CD8-positive, alpha-beta memory T cell (primary cell): ENCODE measurements at places on chromosomes 11 and 22. TPM values are rescaled to one million over a fixed set of nuclear protein-coding genes. Genes with fewer than 3 reads are reported as not detected.
A peak's percentile ranks its signal among the peaks of the same experiment; 100 is the strongest.

DNA sequence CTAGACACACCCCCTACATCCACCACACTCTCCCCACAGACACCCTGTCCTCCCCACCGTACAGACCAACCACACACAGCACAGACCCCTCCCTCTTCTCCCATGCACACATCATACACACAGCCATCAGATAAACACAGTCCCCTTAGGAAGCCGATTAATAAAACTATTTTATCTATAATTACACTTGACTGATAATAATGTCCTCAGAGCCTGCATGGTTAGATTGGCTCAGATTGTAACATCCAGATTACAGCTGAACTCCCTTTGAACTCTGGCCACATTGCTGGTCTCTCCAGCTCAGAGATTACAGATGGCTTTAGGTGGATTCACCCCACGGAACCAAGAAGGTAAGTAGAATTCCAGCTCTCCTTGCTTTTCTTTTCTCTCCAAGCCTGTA is 9.5 kb upstream of the ELF5 start:
- DNase-seq: no peak

DNA sequence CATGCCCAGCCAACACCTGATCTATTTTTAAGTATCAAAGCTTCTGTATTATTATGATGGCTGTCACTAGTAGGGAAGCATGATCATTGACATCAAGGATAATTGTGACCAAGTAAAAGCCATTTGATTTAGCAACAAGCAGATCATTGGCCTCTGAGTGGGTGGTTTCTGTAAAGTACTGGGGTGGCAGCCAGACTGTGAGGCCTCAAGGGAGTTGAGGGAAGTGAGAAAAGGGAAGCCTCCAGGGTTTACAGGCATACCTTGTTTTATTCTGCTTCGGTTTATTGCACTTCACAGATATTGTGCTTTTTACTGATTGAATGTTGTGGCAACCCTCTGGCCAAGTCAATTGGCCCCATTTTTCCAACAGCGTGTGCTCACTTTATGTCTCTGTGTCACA is 60.1 kb downstream of the PRR5L start:
- no peak for DNase-seq

GRCh38 chr11:6812390-6813005 is 13.0 kb upstream of the OR6A2 start:
- DNase-seq: peak; percentile 26

GRCh38 chr11:66686801-66687750 is 9.4 kb upstream of the RBM4B start:
- DNase-seq: no peak

DNA sequence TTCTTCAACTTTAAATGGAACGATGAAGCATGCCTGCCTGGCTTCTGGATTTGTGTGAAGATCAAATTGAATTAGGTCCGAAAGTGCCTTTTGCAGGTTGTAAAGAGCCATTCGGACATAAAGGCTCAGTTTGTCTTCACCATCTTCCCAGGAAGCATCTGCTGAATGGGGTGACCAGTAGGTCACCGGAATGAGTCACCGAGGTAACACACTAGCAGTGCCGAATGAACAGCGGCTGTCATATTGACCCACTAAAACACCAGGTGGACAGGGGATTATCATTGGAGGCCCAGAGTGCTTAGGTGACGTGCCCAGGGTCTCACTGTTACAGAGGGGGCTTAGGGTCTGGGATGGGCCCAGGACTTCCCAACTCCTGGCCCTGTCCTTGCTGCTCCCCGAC is 43.1 kb upstream of the MYH9 start:
- DNase-seq: no peak

DNA sequence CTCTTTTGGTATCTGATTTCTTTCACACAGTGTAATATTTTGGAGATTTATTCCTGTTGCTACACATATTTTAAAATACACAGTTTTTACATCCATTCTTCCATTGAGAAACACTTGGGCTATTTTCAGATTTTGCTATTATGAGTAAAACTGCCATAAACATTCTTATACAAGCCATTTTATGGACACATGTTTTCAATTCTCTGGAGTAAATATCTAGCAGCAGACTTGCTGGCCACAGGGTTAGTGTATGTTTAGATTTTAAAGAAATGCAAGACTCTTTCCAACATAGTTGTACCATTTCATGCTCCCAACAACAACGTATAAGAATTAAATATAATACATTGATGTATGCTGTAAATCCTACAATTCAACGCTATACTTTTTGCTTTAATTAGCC is 360.8 kb upstream of the PITPNB start:
- DNase-seq: no peak

- no peak for DNase-seq
These were observed 1.9 kb downstream of the RBFOX2 start for GRCh38 chr22:36026741-36027140.

DNA sequence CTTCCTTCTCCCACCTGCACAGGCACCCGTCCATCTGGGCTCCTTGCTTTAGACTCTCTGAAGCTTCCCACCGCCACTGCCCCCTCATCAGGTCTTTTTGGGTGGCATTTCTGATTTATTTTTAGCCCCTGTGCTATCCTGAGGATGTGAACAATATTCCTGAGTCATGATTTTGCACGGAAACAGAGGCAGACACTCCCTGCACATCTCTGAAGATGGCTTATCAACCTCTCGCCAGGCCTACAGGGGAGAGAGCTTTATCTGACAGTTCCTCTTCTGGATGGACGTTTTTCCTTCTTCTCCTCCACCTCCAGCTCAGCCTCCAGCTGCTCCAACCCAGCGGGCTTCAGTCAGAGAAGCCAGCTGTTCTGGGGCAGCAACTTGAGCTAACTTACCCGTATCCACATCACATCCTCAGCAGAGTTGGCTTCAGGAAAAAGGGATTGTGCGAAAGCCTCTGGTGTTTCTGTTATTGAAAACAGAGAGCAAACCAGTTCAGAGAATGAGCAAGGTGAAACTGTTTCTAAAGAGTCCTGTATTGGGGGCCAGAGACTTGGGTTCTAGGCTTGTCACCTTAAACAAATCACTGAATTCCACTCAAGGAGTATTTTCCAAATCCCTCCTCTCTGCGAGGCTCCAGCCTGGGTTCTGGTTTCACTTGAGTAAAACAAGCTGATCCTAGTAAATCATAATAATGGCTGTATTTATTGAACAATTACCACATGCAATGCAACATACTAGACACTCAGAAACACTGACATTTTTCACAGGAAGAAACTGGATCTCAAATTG is 33.1 kb upstream of the ETS1 start:
- no peak for DNase-seq

- DNase-seq: no peak
These were observed 53.6 kb downstream of the BCR start for GRCh38 chr22:23233752-23234408.

- no peak for DNase-seq
These were observed 119.3 kb upstream of the SERPIND1 start for GRCh38 chr22:20654343-20655208.

DNA sequence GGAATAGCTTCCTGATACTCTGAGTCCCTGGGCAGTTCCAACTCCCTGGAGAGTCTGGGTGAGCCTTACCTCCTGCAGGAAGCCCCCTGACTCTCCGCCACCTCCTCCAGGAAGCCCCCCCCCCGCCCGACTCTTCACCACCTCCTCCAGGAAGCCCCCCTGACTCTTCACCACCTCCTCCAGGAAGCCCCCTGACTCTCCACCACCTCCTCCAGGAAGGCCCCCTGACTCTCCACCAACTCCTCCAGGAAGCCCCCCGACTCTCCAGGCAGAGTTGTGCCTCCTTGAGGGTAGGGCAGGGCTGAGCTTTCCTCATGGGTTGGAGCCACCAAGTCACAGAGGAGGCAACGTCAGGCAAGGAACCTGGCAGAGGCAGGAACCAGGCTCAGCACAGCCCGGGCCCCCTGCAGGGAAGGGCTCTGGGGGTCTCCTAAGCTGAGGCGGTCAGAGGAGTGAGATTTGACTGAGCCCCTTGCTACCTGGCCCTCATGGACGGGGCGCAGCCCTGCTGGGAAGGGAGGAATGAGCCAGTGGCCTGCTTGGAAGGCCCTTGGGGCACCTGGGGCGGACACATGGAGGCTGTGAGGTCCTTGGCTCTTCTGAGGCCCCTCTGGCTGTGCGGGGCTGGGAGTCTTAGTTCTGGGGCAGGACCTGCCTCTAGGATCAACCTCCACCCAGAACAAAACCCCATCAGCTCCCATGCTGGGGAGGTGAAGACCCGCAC is 18.1 kb downstream of the MRGPRG start:
- no peak for DNase-seq

Gene PHOX2A
- total RNA-seq: not detected

Gene ZC3H7B
- 59.9 TPM for total RNA-seq
